SW480 (cell line): ENCODE measurements at places on chromosomes 2 and 18.

GRCh38 chr18:54710900-54711281 lies 117.4 kb upstream of the RAB27B start:
- no peak for DNase-seq

- peak; percentile 5 for DNase-seq
These were observed 1024.1 kb upstream of the KLHL29 start for GRCh38 chr2:22360735-22361374.

- DNase-seq: peak; percentile 33
These were observed 56.0 kb downstream of the METTL4 start for GRCh38 chr18:2515171-2515787.

- DNase-seq: peak; percentile 71
These were observed at the start of gene COMMD1 for GRCh38 chr2:61905372-61906185. COMMD1 (plus strand) TSS chr2:61905674; CDS start chr2:61905679, 5 bp downstream.

DNA sequence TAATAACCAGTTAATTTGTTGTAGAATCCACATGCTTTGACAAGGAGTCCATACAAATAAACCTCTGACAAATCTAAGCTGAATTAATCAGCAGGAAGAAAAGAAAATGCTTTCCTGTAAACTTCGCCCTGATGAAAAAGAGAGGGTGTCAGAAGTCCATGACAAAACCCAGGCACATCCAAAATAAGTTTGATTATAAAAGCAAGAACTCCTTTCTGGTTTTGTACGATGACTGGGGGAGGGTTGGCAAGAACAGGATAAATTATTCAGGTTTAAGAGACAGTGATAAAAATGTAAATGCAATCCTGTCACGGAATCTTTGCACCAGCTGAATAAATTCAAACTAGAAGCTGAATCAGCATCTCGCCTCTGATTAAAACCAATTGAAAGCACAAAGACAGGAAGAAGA lies 469.2 kb upstream of the TNP1 start:
- DNase-seq: no peak

DNA sequence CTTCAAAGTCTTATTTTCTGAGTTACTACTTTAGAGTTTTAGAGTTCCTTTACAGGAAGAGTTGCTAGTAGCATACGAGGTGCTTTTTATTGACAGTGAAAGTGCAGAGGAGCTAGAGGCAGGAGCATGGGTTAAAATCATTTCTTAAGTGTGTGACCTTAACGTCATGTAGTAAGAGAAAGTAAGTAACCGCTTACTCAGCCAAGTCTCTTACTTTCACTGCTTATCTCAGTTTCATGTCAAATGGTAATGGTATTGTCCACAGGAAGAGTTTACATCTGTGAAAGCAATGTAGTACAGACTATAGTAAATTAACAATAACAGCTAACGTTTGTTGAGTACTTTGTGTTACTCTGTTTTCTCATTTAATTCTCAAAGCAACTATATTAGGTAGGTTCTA lies 12.6 kb downstream of the NDUFAF7 start:
- DNase-seq: no peak

DNA sequence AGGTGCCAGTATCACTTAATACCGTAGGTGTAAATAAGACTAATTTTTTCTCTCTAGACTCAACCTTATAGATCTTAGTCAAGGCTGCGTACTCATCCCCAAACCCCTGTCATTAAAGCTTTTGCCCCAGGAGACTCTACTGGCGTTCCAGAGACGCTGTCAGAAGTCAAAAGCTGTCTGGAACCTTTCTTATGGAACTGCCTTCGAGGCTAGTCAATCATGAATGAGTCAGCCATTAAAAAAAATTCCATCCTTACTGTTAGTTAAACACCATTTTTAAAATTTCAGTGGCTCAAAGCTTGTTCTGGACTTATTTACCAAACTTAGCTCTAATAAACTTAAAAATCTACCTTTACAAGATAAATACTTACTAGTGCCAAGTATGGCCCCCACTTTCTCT lies 52.1 kb downstream of the SPRED2 start:
- DNase-seq: no peak

GRCh38 chr2:124776332-124776731 lies 751.2 kb downstream of the CNTNAP5 start:
- DNase-seq: no peak

DNA sequence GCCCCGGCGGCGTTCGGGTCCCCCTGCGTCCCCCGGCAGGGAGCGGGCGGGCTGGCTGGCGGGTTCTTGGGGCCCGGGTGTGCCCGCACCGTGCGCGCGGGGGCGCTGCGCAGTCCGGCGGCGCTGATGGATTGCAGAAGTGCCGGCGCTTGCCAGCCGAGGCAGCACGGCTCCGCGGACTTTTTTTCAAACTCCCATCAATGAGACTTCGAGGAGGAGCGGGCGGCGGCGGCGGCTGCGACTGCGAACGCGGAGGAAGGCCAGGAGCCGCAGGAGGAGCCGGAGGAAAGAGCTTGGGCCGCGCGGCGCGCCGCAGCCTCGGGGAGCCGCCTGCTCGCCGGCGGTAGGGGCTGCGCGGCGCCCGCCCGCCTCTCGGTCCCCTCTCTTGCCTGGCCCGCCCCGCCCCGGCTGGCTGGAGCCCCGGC lies at the start of gene GLI2:
Gene GLI2, plus strand, starts transcription at position 123 of the 425 bp plus-strand sequence. CDS start 61,453 bp downstream, outside the sequence.
- peak; percentile 75 for DNase-seq

- no peak for DNase-seq
These were observed 167.9 kb upstream of the REG3A start for GRCh38 chr2:79327460-79327859.
